NCI-H2029 (cell line): ENCODE measurements at places on chromosomes 6 and 20.

- no peak for DNase-seq
Measured at GRCh38 chr20:43893930-43894329, 20.7 kb upstream of the TOX2 start.

- DNase-seq, result no peak
Measured at GRCh38 chr20:8798505-8798904, 270.4 kb upstream of the PLCB4 start.

- no peak for DNase-seq
Measured at GRCh38 chr6:158416883-158417759, 104.9 kb downstream of the TULP4 start.

- no peak for DNase-seq
Measured at GRCh38 chr20:51420111-51420510, 122.4 kb downstream of the NFATC2 start.

GRCh38 chr6:168605964-168606363 is 165.0 kb downstream of the SMOC2 start:
- DNase-seq, result no peak

GRCh38 chr20:36467076-36467999 is 74.0 kb upstream of the MYL9 start:
- DNase-seq, result peak; percentile 89

DNA sequence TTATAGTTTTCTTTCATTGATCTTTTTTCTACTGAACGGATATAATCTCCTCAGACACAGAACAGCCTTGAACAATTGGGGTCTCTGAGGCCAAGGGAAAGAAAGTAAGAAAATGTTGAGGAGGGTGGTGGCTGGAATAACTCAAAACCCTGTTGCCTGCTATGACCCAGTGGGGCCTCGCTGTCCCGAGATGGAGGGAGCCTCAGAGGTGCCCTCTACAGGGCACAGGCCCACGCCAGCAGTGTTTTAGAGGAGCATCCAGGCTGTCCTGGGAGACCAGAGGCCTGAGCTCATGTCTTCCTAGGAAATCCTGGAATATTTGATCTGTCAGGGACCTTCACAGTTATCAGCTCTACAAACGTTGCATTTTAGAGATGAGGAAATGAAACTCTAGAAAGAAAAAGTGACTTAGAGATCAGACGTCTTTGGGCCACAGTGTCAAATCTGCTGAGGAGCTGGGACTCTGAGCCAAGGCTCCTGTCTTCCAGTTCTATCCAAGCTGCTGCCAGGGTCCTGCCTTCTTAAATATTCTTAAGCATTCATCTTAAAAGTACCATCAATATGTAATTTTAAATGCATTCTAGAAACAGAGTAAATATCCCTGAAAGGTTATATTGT is 26.3 kb downstream of the ALDH5A1 start:
- DNase-seq, result no peak

DNA sequence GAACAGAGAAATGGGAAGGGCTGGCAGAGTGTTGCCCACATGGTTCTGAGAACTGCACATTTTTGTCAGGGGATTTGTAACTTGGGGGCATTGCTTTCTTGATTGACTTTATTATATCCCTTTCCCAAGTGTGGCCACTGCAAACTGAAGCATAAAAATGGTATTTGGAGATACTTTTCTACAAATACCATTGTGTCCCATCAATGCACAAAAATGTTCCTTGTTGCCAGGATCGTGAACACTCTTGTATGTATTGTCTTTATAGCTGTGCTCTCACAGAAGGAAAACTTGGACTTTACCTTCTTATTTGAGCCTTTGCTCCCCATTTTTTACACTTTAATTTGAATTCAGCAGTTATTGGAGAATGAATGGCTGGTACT is 57.1 kb upstream of the C20orf144 start:
- no peak for DNase-seq

DNA sequence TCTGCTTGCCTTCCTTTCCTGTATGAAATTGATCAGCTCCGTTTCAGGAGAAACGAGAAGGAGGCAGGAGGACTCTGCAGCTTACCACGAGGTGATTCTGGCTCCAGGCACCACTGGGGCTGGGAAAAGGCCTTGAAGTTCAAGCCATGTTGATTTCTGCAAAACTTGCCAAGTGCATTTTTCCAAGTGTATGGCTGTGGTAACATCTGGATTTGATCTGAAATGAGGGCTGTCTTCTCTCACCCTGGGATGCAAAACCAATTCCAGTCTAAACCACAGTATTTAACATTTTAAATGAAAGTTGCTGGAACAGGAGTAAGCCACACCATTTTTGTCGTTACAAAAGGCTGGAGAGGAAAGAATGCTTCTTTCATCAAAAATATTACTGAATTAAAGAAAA is 36.1 kb upstream of the FAM210B start:
- DNase-seq, result no peak

DNA sequence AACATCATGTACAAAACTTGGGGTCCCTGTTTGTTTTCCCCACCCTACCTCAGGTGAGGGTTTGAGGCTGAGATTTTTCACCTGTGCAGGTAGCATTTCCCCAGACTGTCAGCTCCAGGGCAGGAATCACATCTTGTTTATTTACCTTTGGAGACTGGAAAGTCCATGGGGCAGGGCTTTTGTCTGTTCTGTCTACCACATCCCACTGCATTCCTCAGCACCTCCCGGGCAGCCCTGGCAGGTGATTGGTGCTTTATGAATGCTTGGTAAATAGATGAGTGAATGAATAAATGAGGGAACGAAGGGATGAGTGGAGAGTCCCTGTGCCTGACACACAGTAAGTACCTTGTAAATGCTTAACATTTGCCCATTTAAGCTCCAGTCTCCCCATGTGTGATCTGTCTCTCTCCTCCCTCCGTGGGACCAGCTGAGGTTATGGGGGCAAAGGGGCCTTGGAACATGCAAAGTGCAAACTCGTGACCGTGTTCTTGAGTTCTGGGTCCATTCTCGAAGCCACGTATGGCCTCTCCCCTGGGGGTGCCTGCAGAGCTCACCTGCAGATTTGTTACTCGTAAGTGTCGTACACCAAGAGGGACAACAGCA is 69.7 kb upstream of the PMEPA1 start:
- no peak for DNase-seq

GRCh38 chr20:23212464-23212995 is 126.4 kb upstream of the CD93 start:
- DNase-seq, result no peak

DNA sequence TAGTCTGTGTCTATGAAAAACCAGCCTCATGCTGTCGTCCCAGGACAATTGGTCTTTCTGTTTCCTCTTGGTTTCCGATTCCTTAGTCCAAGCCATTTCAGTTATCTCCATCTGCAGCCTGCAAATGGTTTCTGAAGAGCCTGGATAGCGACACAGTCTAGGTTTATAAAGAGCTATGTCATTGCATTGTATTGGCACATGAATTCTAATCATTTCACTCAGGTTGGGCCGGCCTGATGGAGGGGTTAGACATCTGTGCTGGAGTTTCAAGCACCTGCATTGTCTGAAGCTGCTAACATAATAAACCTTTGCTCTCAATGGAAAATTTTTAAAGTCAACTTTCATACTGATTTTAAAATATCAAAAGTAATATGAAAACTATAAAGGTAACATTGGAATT is 232.6 kb upstream of the MAP3K7 start:
- DNase-seq, result no peak

- DNase-seq, result no peak
Measured at GRCh38 chr6:62236784-62237183, 49.2 kb downstream of the KHDRBS2 start.

DNA sequence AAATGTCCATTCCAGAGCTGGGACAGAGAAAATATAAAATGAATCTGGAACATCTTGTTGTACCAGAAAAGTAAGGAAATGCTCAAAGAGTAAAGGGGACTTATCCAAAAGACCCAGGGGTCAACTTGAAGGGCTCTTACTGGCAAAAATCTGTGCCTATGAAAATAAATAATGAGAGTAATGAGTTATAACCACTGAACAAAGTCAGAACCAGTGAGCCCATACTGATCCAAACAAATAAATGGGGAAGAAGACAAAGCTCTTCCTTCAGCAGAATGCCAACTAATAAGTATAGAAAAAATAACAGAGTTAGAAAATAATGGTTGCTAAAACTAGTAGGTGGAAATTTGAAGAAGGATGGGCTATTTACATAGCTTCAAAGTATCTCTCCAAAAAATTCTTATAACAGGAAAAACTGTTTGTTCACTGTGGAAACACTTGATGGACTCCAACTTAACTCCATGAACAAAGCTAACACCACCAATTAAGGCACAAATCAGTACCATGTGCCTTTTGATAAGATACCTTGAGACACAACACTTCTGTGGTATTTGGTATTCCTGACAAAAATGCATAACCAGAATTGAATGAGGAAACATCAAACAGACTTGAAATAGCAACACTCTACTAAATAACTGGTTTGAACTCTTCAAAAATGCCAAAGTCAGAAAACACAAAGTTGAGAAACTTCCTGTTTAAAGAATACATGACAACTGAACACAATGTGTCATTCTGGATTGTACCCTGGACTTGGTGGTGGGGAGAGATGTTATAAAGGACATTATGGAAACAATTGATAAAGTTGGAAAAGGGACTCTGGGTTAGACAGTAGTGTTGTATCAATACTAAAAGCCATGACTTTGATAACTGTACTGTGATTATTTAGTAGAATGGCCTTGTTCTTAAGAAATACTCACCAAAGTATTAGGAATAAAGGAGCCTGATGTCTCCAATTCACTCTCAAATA is 197.5 kb downstream of the ISM1 start:
- no peak for DNase-seq

DNA sequence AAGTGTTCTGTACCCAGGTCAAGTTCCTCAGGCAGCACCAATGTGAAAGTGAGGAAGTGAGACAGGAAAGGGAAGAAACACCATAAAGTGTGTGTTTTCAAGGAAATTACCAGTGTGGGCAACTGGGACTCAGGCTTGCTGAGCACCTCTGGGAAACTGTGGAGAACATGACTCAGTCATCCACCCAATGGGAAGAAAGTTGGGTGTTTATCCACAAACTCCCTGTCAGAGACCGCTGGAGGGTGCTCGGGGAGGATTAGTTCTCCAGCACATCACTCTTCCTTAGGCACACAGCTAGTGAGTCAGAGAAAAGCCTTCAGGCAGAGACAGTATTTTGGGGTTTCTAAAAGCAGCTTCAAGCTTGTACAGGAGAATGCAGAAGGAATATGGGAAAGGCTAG is 93.6 kb downstream of the PCSK2 start:
- no peak for DNase-seq

DNA sequence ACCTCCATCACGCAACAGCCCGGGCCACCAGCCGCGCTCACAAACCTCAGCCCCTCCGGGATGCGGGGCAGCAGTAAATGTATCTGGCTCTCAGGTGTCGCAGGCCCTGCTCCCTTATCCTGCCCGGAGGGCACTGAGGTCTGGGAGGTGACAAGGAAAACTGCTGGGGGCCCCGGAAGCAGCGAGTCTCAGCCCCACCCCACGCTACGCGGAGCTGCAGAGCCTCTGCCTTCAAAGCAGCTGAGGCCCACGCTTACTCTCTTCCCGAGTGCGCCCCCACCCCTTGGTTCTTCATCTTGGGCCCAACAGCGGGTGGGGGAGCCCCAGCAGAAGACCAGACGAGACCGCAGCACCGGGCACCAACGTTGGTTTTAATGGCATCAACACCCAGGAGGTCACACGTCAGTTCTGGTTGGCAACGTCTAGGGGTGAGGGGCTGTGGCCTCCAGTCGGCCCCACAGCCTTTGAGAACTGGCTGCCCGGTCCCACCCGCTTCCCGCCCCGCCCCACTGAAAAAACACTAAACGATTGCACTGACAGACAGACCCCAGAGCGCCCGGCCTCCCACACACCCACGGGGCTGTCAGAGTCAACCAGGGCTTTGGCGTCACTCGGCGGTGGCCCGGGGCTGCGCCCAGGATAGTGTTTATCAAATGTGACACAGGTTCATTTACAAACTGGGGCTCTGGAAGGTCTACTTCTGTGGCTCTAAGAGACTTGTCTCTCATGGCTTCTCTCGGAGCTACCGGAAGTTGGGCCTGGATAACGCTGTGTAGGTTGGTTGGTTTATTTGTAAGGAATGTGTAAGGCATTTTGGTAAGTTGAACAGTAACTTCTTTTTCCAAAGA is 43.7 kb downstream of the DSTN start:
- DNase-seq, result no peak

GRCh38 chr6:148677594-148678476 is 69.0 kb upstream of the UST start:
- DNase-seq, result no peak

DNA sequence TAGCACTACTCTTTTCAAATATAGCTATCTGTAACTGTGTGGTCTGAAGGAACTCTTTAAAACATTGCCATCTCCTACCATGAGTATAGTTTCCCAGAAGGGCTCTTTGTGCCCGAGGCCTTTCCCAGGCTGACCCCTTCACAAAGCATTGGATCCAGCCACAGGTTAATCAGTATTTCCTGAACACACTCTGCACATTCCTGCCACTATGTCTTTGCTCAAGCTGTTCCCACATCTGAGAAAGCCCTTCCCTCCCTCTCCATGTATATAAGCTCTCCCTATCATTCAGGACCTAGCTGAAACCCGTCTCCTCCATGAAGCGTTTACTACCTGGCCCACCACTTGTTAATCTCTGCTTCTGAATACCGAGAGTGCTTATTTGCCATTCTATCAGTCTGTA is 47.8 kb upstream of the PKHD1 start:
- no peak for DNase-seq

DNA sequence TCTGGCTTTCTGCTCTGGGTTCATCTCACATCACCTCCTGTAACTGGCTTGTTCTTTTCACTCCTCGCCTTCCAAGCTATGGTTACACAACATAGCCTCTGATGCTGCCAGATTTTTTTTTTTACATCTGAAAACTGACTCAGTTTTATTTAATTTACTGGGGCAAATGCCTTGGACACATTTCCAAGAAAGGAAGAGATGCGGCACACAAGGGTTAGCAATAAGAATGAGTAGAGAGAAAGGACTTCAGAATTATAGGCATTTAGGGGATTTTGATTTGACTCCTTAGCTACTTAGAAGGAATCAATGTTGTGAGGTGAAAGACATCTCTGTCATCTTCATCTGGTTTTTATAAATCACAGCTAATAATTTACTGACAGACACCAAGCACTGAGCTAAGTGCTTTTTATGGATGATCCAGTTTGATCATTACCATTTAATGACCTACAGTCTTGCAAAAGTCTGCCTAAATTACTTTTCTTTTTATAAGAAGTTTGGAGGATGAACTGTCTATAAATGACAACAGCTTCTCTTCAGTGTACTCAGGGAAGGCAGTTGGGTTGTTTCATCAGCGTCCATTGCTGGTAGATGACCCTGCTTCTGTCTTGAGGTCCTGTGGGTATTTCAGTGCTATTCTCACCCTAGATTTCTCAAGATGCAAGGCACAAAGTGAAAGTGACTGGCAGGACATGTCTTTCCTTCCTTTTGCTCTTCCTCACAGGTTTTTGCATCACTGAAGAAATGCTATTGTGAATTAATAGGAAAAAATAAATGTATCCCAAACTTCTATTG is 31.1 kb downstream of the LAMA4 start:
- no peak for DNase-seq

- DNase-seq, result no peak
Measured at GRCh38 chr20:5592823-5593739, 157.1 kb upstream of the SHLD1 start.

GRCh38 chr6:32785781-32786533 is 22.6 kb upstream of the HLA-DQB2 start:
- peak; percentile 13 for DNase-seq

GRCh38 chr6:110035321-110035720 is 57.2 kb downstream of the GPR6 start:
- DNase-seq, result no peak

- DNase-seq, result no peak
Measured at GRCh38 chr20:44648068-44648467, 3.4 kb downstream of the ADA start.
